ENCODE measurements at places on chromosomes 2 and 18.

GRCh38 chr2:108993095-108993937, 4.3 kb upstream of the EDAR start:
- DNase-seq: no peak

- DNase-seq: no peak
These were observed 1.3 kb upstream of the SMAD2 start for GRCh38 chr18:47931718-47932103.

DNA sequence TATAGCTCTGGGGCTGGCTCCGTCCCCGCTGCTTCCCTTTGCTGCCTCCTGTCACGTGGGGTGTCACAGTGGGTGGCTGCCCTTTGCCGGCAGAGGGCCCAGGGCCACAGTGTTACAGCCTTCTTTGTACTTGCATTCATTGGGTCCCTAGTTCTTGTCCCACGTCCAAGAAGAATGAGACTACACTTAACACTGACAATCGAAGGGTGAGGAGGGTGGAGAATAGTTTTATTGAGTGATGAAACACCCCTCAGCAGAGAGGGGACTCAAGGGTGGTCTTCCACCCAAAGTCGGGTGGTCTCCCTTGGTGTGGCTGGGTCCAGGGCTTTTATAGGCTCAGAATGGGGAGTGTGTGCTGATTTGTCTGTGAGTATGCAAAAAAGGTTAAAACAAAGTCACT, 1.9 kb downstream of the ATG4B start:
- peak; percentile 17 for DNase-seq

- no peak for DNase-seq
These were observed 206.1 kb upstream of the SETBP1 start for GRCh38 chr18:44474591-44474990.

GRCh38 chr18:55522011-55522410, 66.0 kb downstream of the TCF4 start:
- DNase-seq: no peak

- DNase-seq: peak; percentile 30
These were observed 36.3 kb downstream of the ZNF516 start for GRCh38 chr18:76458522-76459311.

GRCh38 chr2:217899231-217900009, 103.4 kb downstream of the TNS1 start:
- DNase-seq: peak; percentile 91

DNA sequence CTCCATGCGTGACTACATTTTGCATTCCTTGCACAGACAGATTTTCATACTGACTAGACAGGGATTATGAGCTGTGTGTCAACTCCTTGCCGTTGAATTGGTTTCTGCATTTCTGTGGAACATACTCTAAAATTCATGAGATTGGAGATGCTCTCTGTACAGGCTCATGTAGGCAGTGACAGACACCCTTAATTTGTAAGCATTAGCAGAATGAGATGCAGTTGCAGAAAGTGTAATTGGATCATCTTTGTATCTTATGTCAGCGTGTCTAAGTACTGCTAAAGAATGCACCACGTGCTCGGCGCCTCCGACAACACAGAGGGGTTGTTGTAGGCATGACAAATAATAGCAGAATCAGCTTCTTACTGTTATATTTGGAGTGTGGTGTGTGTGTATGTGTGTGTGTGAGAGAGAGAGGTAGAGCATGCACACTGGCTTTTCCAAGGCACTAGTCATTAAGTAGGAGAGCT, 212.4 kb downstream of the CMPK2 start:
- no peak for DNase-seq

- no peak for DNase-seq
These were observed 8.8 kb downstream of the PELI1 start for GRCh38 chr2:64135421-64135820.

GRCh38 chr18:62438402-62438801, 84.4 kb upstream of the ZCCHC2 start:
- DNase-seq: no peak

GRCh38 chr2:45380131-45380836, 230.8 kb downstream of the SRBD1 start:
- no peak for DNase-seq

DNA sequence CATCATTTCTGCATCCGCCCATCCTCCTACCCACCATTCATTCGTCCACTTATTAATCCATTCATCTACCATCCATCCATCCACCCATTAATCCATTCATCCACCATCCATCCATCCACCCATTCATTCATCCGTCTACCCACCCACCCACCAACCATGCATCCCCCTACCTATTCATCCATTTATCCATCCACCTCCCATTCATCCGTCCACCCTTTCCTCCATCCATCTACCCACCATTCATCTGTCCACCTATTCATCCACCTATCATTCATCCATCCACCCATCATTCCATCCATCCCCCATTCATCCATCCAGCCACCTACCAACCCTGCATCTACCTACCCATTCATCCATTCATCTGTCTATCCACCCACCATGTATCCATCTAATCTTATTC, 83.5 kb upstream of the MCFD2 start:
- DNase-seq: no peak

- DNase-seq: no peak
These were observed 513.5 kb downstream of the CNTNAP5 start for GRCh38 chr2:124538549-124538948.

GRCh38 chr2:26577442-26578112, 63.6 kb downstream of the CIB4 start:
- DNase-seq: peak; percentile 79

DNA sequence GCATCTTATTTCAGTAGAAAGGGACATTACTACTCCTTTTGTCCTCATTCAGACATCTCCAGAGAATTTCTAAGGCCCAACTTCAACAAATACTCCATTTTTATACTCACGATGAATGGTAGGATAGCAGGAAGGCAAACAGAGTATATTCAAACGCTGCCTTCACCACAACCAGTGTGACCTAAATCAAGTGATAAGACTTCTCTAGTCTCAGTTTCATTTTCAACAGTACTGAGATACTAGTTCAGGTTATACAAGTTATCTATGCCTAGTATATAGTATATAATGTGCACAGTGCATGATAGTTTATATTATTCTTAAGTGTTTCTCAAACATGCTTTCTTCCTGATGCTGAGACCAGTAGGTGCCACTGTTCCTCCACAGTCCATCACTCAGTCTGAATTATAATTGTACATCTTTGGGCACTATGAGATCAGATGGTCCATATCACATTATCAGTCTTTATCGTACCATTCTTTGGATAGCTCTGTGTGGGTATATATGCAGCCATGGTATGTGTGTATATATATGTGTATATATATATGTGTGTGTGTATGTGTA, 66.3 kb upstream of the RPE start:
- DNase-seq: no peak

DNA sequence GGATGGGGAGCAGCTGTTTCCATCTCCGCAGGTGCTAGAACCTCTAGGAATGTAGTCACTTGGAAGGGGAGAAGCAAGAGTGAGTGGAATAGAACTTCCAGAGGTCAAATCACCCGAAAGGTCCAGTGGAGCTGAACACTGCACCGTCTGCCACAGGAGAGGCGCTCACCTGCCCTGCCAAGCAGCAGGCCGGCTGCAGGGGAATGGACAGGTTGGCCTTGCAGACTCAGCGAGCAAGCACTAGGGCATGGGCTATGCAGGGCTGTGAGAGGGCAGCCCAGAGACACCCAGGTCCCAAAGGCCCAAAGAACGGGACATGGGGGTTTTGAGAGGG, 214.2 kb downstream of the TNS1 start:
- DNase-seq: no peak

- no peak for DNase-seq
These were observed 247.1 kb upstream of the NT5C1B start for GRCh38 chr2:18836436-18836835.

DNA sequence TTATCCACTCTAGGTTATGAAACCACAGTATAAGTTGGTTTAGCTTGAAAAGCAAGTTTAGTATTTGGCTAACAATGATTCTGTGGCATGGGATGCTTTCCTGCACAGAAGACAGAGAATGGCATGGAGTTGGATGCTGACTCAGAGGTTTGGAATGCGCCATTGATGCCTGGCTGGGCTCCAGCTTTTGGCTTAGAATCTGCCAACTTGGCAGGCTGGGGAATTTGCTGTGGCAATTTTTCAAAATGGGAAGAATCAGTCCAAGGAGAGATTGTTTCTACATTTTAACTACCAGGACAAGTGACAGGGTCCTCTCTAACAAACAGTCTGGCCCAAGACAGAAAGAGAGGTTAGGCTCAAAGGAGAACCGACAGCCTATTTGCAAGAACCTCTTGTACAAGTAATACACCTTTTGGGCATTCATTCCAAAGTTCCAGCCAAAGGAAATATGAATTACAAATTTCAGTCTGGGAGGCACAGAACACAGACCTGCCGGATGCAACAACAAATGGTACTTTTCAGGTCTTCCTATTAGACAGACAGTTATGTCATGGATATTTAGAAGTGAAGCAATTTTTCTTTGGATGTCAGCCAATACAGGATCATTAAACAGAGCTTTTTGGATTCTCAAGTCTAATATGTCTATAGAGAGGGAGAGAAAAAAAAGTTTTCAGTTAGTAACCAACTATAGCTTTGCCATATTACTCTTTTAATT, 1027.7 kb downstream of the TMEM182 start:
- DNase-seq: no peak

DNA sequence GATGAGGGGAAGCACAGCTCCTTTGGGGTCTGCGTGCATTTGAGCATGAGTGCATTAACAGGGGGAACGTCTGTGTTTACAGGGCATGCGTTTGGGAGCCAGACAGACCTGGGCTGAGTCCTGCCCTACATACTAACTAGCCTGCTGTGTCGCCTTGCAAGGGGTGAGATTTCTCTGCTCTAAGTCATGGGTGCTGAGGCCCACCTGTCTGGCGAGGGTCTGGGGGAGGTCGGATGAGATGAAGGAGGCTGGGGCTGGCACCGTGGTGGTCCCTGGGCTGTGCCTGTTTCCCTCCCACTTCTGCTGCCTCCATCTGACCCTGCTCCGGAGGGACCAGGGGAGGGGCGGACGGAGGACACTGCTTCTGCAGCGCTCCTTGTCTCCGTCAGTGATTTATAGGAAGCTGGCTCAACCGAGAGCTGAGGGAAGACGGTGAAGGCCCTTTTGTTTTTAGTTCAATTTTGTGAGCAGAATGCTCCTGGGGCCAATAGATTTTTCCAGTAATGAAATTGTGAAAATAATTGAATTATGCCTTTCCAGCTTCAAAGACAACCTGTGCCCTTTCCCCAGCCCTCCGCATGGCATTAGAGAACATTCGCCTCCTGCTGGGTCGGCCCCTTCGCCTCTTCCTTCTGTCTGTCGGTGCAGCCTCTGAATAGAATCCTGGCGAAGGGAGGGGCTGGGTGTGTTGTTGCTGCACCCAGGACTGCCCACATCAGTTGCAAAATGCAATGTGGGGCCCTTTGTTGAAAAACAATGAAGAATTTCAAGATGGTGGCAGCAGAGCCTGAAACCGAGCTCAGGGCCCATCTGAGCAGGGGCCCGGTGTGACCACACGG, 49.7 kb downstream of the RRM2 start:
- no peak for DNase-seq

DNA sequence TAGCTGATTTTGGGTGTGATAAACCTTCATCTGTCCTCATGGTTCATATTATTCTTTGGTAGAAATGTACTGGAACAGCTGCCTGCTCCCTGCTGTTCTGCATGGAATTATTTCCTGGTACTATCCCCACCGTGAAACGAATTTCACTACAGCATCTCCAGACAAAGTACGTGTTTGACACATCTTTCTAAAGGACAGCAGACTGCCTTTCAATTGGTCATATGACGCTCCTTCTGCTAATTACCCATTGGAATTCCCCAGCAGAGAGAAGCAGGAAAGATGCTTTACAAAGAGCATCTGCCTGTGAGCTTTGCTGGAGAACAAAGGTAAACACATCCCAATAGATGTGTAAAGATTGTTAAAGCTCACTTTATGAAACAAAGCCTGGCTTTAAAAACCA, 4.4 kb upstream of the RFX8 start:
- no peak for DNase-seq

GRCh38 chr18:7492385-7492784, 74.7 kb upstream of the PTPRM start:
- DNase-seq: no peak

- no peak for DNase-seq
These were observed 58.8 kb upstream of the NXPH2 start for GRCh38 chr2:138838851-138839620.

DNA sequence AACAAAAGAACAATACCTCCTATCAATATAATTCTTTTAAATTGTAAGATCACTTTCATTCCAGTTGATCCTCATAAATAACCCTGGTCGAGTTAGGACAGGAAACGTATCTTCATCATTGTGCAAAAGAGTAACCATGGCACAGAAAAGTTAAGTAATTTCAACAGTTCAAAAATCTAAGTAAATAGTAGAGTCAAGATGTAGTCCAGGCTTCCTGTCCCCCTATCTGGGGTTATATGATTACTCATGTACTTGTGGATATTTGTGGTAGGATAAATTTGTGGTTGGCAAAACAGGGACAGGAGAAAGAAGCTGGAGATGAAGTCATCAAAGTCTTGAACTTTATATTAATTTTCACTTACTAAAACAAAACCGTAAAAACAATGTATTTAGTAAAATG, 772.6 kb downstream of the TSN start:
- DNase-seq: no peak

- DNase-seq: no peak
These were observed 48.0 kb downstream of the TCF7L1 start for GRCh38 chr2:85181134-85181631.

DNA sequence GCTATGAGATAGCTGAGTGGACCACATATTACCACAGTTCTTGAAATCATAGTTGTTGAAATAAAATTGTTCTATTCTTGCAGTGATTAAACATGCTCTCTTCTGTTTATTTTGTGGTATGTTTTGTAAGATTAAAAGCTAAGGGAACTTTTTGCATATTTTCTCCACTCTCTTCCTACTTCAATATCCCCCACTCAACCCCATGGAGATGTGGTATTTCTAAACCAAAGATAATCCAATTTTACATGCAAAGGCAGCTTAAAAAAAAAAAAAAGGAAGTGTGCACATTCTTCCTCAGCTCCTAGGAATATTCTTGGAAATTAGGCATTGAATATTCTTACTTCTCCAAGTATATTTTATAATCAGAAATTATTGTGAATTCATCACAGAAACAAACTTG, 15.0 kb upstream of the PAX3 start:
- no peak for DNase-seq

- DNase-seq: no peak
These were observed 186.2 kb downstream of the SNTG2 start for GRCh38 chr2:1136846-1137245.
